LNCaP clone FGC (cell line): ENCODE measurements at places on chromosomes 13 and 19.

DNA sequence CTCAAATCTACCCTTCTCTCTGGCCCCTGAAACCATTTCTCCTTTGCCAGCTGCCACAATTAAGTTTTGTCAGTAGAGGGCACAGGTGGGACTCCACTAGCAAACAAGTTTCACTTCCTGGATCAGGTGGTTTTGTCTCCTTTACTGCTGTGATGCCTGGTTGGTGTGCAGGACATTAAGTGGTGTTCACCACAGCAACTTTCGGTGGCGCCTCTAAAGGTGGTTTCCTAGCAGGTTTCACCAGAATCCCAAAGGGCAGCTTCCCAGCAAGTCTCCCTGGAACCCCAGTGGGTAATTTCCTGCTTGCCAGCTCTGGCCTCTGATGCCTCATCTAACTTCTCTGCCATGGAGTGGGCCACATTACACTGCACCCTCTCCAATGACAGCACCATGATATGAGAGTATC lies 16.6 kb downstream of the MED4 start:
- DNase-seq = no peak

DNA sequence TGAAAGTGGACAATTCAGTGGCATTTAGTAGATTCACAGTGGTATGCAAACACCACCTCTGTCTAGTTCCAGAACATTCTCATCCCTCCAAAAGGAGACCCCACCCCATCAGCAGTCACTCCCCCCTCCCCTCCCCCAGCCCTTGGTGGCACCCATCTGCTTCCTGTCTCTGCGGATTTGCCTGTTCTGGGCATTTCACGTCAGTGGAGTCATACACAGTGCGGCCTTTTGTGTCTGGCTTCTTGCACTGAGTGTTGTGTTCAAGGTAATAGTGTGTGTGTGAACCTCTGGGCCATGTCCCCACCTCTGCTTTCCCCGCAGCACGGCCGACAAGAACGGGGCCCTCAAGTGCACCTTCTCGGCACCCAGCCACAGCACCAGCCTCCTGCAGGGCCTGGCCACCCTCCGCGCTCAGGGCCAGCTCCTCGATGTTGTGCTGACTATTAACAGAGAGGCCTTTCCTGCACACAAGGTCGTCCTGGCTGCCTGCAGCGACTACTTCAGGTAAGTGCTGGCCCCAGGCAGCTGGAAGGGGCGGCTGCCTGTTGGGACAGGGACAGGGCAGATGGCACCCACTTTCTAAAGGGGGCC lies 19.4 kb upstream of the CRTC1 start:
- DNase-seq = no peak

GRCh38 chr13:30113983-30114570 lies 193.3 kb downstream of the KATNAL1 start:
- DNase-seq = no peak

- no peak for DNase-seq
These were observed 100.0 kb downstream of the LMO7 start for GRCh38 chr13:75736173-75736572.

- no peak for DNase-seq
These were observed 25.7 kb downstream of the CRYL1 start for GRCh38 chr13:20499986-20500385.

DNA sequence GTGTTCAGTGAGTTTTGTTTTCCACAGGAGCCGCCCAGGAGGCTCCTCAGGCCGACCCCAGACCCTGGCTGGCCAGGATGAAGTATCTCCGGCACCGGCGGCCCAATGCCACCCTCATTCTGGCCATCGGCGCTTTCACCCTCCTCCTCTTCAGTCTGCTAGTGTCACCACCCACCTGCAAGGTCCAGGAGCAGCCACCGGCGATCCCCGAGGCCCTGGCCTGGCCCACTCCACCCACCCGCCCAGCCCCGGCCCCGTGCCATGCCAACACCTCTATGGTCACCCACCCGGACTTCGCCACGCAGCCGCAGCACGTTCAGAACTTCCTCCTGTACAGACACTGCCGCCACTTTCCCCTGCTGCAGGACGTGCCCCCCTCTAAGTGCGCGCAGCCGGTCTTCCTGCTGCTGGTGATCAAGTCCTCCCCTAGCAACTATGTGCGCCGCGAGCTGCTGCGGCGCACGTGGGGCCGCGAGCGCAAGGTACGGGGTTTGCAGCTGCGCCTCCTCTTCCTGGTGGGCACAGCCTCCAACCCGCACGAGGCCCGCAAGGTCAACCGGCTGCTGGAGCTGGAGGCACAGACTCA lies 12.9 kb downstream of the B3GNT3 start:
- no peak for DNase-seq

- no peak for DNase-seq
These were observed 39.5 kb downstream of the DHRS12 start for GRCh38 chr13:51764184-51765141.

DNA sequence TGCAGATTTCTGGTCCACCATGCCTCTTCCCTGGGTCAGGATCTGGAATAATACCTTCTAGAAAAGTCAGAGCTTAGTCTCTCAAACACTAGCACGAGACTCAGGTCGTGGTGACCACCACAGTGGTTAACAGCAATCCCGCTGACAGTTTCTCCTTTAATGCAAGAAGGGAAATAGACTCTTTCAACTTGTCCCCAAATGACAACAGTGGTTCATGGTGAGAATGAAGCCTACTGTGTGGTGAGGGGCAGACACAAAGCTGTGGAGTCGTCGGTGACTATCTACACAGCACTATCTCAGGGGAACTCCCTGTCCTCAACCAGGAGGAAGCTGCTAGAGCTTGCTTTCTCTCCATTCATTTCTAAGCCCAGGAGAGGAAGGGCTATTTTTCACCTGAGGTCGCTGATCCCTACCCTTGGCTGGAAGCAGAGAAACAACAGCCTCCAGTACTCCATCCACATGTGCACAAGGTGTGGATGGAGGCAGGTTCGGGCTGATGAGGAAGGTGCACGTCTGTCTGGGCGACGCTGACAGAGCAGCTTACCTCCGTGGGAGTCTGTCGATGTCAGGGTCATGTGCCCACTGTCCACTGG lies 72.4 kb downstream of the STK24 start:
- DNase-seq = no peak
